ENCODE measurements at places on chromosomes 2 and 18.

DNA sequence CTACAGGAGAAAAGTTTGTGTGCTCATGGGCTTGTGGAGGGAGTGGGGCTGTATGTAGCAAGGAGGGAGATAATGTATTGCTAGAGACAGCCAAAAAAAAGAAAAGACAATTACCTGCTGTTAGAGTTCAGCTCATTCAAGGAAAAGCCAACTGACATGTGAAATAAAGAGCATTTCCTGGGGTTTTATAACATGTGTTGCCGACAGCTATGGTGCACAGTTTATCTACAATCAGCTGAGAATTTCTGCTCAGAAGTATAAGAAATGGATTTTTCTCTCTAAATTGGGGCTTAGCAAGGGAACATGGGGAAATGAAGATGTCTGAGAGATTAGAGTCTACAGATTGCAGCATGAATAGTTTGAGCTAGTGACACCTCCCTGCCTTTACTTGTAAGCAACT, 674.1 kb downstream of the SUCLG1 start:
- no peak for DNase-seq

GRCh38 chr2:124524155-124524915, 499.2 kb downstream of the CNTNAP5 start:
- DNase-seq, result no peak

DNA sequence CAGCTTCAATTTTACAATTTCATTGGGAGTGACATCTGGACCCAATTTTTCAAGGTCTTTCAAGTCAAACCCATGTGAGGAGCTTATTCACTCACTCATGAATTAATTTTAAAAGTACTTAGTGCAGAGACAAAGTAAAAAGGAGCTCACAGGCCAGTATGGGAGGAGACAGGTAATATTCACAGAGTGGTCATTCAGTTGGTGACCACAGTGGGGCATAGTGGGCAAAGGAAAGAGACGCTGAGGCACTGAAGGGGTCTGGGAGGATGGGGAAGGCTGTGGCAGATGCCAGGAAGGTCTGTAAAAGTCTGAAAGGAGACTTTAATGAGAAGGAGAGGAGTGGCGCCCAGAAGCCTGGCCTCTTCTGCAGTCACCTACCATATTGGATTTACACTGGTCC, 76.0 kb downstream of the CD8B2 start:
- no peak for DNase-seq

- DNase-seq, result no peak
Measured at GRCh38 chr2:233912691-233913423, 4.3 kb upstream of the TRPM8 start.

DNA sequence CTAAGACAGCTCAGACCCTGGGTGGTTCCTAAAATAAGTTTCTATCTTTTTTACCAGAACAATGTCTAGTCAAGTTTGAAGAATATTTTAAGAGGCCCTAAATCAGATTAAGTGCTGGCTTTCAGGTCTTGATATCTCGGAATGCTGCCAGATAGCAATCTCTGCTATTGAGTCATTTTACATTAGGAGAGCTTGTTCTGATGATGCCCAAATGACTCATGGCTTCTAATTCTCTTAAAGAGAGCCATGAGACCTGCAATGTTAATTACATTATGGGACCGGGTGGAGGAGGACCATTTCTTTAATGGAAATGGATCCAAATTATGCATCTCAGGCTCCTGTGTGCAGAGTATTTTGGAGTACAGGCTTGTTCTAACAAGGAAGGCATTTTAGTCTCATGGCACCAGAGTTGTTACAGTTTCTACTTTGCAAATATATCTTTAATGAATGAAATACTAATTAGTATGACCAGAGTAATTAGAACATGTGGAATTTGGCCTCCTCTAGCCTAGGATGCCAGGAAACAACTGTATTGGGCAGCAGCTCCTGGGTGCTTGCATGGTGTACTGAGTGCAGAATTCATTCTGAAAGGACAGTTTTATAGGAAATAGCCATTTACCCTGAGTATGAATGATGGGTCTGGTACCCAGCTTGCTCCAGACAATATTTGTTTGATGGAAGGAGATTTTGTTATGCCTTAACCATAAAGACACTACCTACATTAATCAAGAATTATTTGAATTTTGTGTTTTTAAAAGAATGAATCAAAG, 94.0 kb upstream of the SULT1C3 start:
- DNase-seq, result no peak

DNA sequence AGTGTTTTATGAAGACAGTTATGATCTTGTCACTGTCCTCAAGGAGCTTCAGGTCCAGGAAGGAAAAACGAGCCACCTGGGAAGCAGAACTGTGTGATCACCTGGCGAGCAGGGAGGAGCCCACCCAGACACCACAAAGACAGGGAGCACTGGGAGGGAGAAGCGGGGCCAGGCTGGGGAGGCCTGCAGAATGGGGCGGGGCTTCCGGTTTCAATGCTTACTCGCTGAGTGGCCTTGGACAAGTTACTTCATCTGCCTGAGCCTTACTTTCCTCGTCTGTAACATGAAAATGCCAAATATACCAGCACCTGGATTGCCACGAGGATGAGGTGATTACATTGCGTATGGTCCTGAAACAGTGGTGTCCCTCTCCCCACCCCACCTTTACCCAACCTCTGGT, 227.5 kb downstream of the ANKRD30B start:
- no peak for DNase-seq
